Fibroblast of lung (primary cell): ENCODE measurements at places on chromosomes 1 and 21. TPM values are rescaled to one million over a fixed set of nuclear protein-coding genes. Genes with fewer than 3 reads are reported as not detected.

The IVNS1ABP gene
- total RNA-seq: 20.0 and 23.8 TPM in 2 replicates

- no peak for DNase-seq
- no peak overlapping the region for H3K4me3 ChIP-seq
- H3K27ac ChIP-seq: no peak overlapping the region
- no peaks in the 10 kb centered on the region for H3K4me1 ChIP-seq
Measured at GRCh38 chr1:166601650-166602278, 237.5 kb upstream of the POGK start.

The SPATC1L gene
- total RNA-seq: 5.4 and 9.6 TPM in 2 replicates

DNA sequence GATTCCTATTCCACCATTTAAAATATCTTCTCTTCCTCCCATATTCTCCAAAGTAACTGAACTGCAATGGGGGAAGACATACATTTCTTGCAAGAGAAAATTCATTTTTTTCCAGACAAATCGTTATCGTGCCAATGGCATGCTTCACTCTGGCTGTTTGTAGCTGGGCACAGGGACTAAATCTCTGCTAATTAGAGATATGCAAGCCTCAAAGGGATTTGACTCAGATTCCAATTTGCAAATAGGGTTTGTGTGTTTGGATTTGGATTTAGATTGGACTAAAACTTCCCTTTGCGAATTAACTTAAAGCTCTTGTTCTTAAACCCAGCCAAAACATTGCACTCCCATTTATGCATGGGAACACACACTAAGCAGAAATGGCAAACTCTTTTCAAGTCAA, 276.2 kb upstream of the DUSP10 start:
- H3K36me3 ChIP-seq: no peaks in the 10 kb centered on the region
- H3K27me3 ChIP-seq: no peaks in the 10 kb centered on the region
- no peak overlapping the region for H3K27ac ChIP-seq

DNA sequence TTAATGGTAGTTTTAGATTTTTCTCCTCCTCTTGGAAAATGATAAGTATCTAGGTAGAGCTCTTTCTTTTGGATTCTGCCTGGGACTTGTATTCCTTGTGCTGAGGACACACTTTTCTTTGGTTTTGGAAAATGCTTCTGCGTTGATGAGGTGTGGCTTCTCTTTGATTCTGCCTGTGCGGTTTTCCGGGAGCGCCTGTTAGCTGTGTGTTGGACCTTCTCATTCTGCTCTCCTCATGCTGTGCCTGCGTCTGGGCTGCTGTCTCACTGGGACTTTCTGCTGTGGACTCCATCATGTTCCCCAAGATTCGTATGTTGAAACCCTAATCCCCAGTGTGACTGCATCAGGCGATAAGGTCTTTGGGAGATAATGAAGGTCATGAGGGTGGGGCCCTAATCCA, 21.0 kb downstream of the C1orf174 start:
- no peaks in the 10 kb centered on the region for H3K36me3 ChIP-seq
- no peaks in the 10 kb centered on the region for H3K4me1 ChIP-seq
- H3K27me3 ChIP-seq: no peaks in the 10 kb centered on the region
- no peak overlapping the region for H3K4me3 ChIP-seq
- no peak for DNase-seq

GRCh38 chr1:169312084-169312954, 55.3 kb downstream of the NME7 start:
- no peak overlapping the region for H3K4me3 ChIP-seq
- H3K36me3 ChIP-seq: no peaks in the 10 kb centered on the region
- peak; percentile 99 for DNase-seq
- H3K4me1 ChIP-seq: peaks cover 6% of the 10 kb centered on the region
- H3K27me3 ChIP-seq: no peaks in the 10 kb centered on the region

The LMOD1 gene
- 20.5 and 36.3 TPM in 2 replicates for total RNA-seq

DNA sequence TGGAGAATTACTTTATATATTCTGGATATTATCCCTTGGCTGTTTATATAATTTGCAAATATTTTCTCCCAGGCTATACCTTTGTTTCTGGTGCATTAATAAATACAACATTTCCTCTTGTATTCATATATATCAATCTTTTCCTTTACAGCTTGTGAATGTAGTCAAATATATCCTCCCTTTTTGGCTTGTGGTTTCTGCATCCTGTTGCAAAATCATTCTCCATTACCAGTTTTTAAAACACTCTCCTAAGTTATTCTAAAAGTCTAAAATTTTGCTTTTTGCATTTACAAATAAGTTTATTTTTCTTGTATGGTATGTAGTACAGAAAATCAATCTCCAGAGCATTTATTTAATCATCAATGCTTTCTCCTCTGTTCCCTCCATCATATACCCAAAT, 909.4 kb downstream of the ADGRL2 start:
- no peaks in the 10 kb centered on the region for H3K36me3 ChIP-seq
- no peak overlapping the region for H3K4me3 ChIP-seq
- H3K27me3 ChIP-seq: no peaks in the 10 kb centered on the region
- no peak overlapping the region for H3K27ac ChIP-seq
- DNase-seq: peak; percentile 20

The KCNH1 gene
- 0.17 and 0.26 TPM in 2 replicates for total RNA-seq

GRCh38 chr1:110800079-110800478, 72.9 kb upstream of the CD53 start:
- H3K36me3 ChIP-seq: no peaks in the 10 kb centered on the region
- no peaks in the 10 kb centered on the region for H3K4me1 ChIP-seq
- no peaks in the 10 kb centered on the region for H3K27me3 ChIP-seq
- no peak overlapping the region for H3K4me3 ChIP-seq

- peak; percentile 42 for DNase-seq
- H3K27ac ChIP-seq: no peak overlapping the region
- H3K27me3 ChIP-seq: no peaks in the 10 kb centered on the region
- H3K36me3 ChIP-seq: no peaks in the 10 kb centered on the region
Measured at GRCh38 chr1:107430540-107431228, 289.8 kb downstream of the NTNG1 start.

GRCh38 chr1:225851805-225852204, 30.4 kb downstream of the TMEM63A start:
- H3K4me3 ChIP-seq: no peak overlapping the region
- peaks cover 11% of the 10 kb centered on the region for H3K36me3 ChIP-seq
- H3K27me3 ChIP-seq: no peaks in the 10 kb centered on the region
- H3K4me1 ChIP-seq: no peaks in the 10 kb centered on the region
- peak; percentile 41 for DNase-seq

GRCh38 chr1:117770981-117771531, 158.4 kb downstream of the GDAP2 start:
- no peak overlapping the region for H3K4me3 ChIP-seq
- no peaks in the 10 kb centered on the region for H3K36me3 ChIP-seq
- DNase-seq: no peak
- no peaks in the 10 kb centered on the region for H3K27me3 ChIP-seq
- no peak overlapping the region for H3K27ac ChIP-seq

The TTC34 gene
- under 0.01 and 0.17 TPM in 2 replicates for total RNA-seq

DNA sequence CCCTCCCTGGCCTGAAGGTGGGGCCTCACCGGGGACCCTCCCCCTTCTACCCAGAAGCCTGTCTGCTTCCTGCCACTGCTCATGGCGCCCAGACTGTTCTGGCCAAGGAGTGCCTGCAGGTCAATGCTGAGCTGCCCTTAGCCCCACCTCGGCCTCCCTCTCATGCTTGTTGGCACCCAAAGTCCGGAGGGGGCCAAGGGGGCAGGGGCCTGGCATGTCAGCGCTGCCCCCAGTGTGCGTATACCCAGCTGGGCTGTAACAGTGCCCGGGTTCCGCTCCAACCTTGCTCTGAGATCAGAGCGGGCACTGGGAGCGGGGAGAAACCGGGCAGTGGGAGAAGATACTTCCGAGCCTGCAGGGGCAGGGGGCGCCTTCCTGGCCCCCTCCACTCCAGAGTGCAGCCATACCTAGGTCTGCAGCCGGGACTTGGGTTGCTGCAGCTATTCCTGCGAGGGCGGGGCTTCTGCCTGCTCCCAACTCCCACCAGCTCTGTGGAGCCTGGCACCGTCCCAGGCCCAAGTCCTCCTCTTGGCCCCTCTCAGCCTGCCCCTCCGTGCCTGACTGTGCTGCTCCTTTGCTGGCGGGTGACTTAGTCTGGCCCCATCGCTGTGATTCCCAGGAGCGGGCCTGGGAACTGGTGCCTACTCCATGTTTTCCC, 21.4 kb upstream of the TGFB2 start:
- H3K36me3 ChIP-seq: peaks cover 11% of the 10 kb centered on the region
- DNase-seq: no peak
- no peak overlapping the region for H3K27ac ChIP-seq
- H3K27me3 ChIP-seq: no peaks in the 10 kb centered on the region

The RIPPLY3 gene
- not detected in 2 replicates for total RNA-seq

The RPE65 gene
- total RNA-seq: not detected in 2 replicates

The BCL2L15 gene
- under 0.01 TPM in 1 of 2 replicates, not detected in the other for total RNA-seq

GRCh38 chr1:85612704-85613361, 32.3 kb downstream of the CCN1 start:
- peak overlapping the region; percentile 96 for H3K27ac ChIP-seq
- no peaks in the 10 kb centered on the region for H3K27me3 ChIP-seq
- DNase-seq: peak; percentile 97
- no peaks in the 10 kb centered on the region for H3K36me3 ChIP-seq
- H3K4me1 ChIP-seq: peaks cover 34% of the 10 kb centered on the region
- no peak overlapping the region for H3K4me3 ChIP-seq

DNA sequence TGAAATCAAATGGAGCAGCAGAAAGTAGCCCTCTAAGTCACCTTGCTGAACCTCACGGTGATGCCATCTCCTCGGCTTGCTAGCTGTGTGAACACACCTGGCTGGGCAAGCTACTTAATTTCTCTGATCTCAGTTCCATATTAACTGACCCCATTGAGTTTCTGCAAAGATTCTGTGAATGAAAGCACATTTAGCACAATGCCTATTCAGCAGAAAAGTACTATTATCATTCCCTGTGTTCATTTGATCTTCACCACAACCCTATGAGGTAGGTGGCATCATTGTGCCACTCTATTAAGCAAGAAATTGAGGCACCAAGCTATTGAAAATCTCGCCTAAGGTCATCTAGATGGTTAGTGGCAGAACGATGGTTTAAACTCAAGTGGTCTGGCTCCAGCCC, 130.1 kb upstream of the HOOK1 start:
- no peak overlapping the region for H3K4me3 ChIP-seq
- no peaks in the 10 kb centered on the region for H3K4me1 ChIP-seq
- no peaks in the 10 kb centered on the region for H3K36me3 ChIP-seq
- H3K27me3 ChIP-seq: no peaks in the 10 kb centered on the region
- DNase-seq: no peak

DNA sequence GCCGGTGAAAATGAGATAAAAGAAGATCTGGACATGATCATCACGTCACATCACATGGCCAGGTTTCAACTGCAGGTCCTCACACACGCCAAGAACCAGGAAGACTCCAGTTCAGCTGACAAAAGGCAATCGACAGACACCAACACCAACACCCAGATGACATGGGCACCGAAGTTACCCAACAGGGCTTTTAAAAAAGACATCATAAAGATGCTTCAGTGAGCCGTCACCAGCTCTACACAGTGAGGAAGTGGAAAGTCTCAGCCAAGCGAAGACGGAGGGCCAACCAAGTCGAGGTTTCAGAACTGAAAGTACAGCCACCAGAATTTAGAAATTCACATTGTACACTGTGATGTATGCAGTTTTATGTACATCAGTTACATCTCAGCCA, 154.3 kb upstream of the COL6A1 start:
- peaks cover 5% of the 10 kb centered on the region for H3K27me3 ChIP-seq
- no peaks in the 10 kb centered on the region for H3K36me3 ChIP-seq
- H3K4me3 ChIP-seq: no peak overlapping the region
- no peak for DNase-seq
- no peak overlapping the region for H3K27ac ChIP-seq

- no peak for DNase-seq
- H3K4me1 ChIP-seq: no peaks in the 10 kb centered on the region
- no peak overlapping the region for H3K4me3 ChIP-seq
Measured at GRCh38 chr1:95311762-95312161, 77.8 kb downstream of the RWDD3 start.

The FAF1 gene
- total RNA-seq: 35.2 and 39.6 TPM in 2 replicates

DNA sequence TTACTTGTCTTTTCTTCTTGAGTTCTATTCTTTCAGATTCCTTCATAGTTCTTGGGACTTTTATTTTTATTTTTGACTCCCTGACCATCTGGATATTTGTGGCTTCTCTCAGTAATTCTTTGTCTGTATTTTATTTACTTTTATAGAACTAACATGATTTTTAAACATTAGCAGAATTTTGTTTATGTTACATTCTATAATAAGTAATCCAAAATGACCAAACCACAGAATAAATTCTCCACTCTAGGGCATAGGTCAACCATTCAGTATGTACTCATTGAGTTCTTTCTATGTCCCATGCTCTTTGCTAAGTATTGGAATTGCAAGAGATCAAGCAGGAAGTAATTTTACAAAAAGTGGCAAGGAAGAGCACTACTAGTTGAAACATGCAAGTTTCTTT, 969.0 kb downstream of the TTLL7 start:
- H3K36me3 ChIP-seq: no peaks in the 10 kb centered on the region
- no peak overlapping the region for H3K27ac ChIP-seq

DNA sequence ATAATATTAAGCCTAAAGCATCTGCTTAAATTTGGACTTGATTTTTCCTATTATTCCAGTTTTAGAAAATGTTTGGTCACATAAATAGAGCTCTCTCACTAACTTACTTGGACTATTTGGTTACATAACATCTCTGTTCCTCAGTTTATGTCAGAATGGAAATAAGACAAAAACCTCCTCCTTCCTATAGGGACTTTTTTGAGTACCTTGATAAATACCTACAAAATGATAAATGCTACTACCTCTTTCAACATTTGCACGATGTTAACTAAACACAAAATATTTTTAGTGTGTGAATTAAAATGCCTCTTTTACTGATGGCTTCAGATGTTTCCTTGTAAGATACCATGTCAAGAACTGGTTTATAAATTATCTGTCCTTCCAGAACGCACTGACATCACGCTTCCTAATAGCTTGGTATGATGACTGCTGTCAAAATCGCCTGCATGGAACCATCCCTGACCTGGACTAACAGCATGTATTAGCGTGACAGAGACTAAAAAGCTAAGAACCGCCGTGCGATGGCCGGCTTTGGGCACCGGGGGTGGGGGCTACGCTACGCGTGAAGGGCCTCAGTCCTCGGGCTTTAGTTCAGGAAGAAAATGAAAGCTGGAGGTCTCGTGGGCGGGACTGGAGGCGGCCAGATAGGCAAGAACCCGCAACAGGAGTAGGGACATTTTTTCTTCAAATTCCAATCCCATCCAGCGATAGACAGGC, 133.2 kb upstream of the BARHL2 start:
- no peak for DNase-seq
- no peaks in the 10 kb centered on the region for H3K36me3 ChIP-seq
- H3K27me3 ChIP-seq: no peaks in the 10 kb centered on the region
- no peak overlapping the region for H3K27ac ChIP-seq

- H3K36me3 ChIP-seq: no peaks in the 10 kb centered on the region
- peaks cover 3% of the 10 kb centered on the region for H3K4me1 ChIP-seq
- H3K27ac ChIP-seq: peak overlapping the region; percentile 2
- no peaks in the 10 kb centered on the region for H3K27me3 ChIP-seq
Measured at GRCh38 chr21:46455575-46456385, 2.9 kb upstream of the DIP2A start.

- no peak overlapping the region for H3K27ac ChIP-seq
- no peaks in the 10 kb centered on the region for H3K36me3 ChIP-seq
- H3K4me1 ChIP-seq: no peaks in the 10 kb centered on the region
- no peak overlapping the region for H3K4me3 ChIP-seq
- no peaks in the 10 kb centered on the region for H3K27me3 ChIP-seq
Measured at GRCh38 chr1:71780681-71781080, 501.7 kb downstream of the NEGR1 start.

The GJA9 gene
- under 0.01 TPM in 1 of 2 replicates, not detected in the other for total RNA-seq

DNA sequence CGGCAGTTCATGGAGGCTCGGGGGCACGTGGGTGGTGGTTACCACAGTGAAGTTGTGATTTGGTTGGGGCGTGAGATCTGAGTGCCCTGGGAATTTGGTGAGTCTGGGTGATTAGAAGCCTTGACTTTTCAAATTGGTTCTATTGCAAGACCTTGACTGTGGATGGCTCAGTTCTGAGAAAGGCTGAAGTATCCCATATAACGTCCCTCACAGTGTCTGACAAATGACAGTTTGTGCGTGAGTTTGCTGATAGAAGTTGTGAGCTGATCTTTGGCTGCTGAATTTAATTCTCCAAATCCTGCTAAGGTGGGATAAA, 549 bp downstream of the MSH4 start:
- no peaks in the 10 kb centered on the region for H3K27me3 ChIP-seq
- no peak overlapping the region for H3K27ac ChIP-seq
- no peaks in the 10 kb centered on the region for H3K4me1 ChIP-seq
- peaks cover 9% of the 10 kb centered on the region for H3K36me3 ChIP-seq
